Central memory CD4-positive, alpha-beta T cell (primary cell): ENCODE measurements at places on chromosomes 3 and 15.
A peak's percentile ranks its signal among the peaks of the same experiment; 100 is the strongest.

GRCh38 chr3:167705840-167706239 lies 28.9 kb downstream of the PDCD10 start:
- no peak for DNase-seq

DNA sequence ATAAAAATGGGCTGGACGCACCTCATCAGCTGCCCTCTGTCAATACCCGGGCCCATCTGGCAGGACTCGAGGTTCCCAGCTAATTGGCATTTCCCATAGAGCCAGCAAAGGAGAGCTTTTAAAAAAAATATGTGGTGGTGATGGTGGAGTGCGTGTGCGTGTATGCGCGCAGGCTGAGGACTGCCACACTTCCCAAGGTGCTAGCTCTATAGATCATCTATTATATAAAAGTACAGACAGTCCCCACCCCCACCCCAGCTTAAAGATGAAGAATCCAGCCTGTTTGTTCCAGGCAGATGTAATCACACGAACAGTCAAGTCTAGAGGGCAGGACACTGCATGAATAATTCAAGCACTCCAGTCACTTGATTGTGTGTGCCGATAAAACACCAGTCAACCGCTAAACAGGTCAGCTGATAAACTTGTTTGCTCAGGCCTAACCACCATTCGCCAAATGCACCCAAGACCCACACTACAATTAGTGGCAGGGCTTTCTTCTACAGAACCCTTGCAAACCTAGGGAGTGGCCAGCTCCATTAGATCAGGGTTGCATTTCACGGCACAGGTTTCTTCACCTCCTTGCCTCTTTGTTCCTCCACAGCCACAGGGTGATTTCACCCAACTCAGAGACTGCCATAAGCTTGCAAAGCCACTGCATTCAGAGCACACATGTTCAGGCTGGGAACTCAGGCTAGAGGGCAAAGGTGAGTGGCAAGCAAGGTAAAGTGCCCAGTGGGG lies 5.8 kb downstream of the TLE3 start:
- no peak for DNase-seq

- no peak for DNase-seq
These were observed 188.4 kb upstream of the ST8SIA2 start for GRCh38 chr15:92205255-92205739.

DNA sequence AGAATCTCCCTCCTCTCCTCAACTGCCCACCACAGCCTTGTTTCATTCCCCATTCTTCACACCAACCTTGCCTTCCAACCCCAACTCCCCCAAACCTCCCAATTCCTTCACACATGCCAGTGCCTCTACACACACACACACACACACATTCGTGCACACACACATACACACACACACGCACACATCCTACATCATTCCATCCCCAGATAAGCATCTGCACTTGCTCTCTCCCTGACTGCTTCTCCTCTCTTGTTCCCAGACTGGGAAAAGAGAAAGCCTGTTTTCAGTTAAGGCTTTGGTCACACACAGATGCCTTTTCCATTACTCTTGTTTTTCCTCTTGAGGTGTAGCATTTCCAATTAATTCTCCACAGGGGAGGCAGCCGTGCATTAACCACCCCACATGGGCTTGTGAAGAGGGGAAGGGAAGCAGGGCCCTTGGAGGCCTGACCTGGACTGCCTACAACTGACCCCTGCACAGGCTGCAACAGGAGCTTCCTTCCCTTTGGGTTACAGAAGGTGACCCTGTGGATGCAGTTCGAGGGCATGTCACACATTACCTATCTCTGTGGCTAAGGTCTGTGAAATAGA lies 32.0 kb upstream of the BOC start:
- no peak for DNase-seq

DNA sequence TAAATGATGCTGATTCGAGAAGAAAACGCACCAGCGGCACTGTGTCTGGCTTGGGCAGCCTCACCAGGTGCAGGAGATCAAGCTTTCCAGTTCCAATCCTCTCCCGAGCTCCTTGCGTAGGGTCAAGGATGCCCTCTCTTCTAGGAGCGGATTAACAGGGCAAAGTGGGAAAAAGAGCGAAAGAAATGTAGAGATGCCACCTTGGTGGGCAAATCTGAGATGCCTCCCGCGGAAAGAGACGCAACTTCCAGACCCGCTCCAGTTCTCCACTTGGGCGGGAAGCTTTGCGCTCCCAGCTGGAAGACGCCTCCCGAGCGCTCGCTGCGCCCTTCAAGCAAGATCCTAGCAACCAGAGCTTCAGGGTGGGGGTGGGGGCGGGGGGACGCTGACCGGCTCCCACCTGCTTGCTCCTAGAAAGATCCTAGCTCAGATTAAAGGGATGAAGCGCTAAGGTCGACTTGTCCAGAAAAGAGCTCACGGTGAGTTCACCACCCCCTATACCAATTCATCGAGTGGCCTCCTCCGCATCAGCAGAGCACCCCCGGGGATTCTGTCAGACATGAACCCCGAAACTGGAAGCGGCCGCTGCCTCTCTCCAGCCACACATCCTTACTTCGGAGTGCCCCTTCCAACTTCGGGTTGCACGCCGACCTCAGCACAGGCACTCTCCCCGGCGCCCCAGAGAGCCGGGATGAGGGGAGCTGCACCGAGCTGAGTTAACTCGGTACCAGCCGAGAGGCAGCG lies 769 bp downstream of the TAFA4 start:
- no peak for DNase-seq

DNA sequence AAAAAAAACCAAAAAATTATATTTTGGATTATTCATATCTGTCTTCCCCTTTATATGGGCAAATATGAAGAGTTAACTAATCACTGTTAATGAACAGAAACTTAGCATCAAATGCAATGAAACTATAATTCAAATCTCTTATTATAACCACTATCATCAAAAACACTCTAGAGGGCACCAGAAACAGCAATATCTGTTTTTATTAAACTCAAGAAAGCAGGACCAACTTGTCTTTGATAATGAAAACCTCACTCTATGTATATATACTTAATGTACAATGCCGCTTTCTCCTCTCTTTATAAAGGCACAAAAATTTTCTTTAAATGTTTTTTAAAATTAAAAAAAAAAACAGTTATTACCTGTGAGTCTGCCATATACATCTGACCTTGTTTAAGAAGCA lies 92.7 kb downstream of the UACA start:
- peak; percentile 3 for DNase-seq

DNA sequence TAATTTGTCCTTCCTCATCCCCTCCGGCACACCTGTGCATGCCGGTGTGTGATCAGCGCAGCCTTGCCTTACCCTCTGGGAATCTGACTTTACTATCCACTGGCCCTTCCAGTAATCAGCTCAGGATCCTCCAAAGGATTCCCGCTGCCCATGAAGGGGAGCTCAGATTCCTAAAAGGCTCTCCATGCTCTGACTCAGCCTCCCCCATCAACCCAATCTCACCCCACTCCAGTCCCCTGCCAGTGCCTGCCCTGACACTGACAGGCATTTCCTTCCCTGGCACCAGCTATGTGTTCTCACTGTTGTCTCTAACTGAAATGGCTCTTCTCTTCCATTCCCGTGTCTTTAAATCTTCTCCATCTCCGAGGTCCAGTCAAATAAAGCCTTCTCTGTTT lies 7.3 kb upstream of the BCL2A1 start:
- no peak for DNase-seq

DNA sequence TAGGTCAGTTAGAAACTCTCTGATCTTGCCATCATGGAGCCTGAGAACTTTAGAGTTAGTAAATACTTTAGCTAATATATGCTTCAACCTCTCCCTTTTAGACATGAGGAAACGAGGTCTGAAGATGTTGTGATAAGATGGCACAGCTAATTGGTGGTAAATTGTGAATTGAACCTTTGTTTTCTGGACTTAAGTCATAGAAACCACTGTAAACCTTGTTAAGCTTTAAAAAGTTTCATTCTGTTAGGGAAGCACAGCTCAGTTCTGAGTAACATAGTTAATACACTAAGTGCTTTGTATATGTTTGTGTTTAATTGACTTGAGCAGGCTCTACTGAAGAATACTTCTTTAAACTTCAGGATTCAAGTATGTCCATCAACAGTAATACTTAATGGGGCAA lies 108.6 kb downstream of the AKAP13 start:
- no peak for DNase-seq

DNA sequence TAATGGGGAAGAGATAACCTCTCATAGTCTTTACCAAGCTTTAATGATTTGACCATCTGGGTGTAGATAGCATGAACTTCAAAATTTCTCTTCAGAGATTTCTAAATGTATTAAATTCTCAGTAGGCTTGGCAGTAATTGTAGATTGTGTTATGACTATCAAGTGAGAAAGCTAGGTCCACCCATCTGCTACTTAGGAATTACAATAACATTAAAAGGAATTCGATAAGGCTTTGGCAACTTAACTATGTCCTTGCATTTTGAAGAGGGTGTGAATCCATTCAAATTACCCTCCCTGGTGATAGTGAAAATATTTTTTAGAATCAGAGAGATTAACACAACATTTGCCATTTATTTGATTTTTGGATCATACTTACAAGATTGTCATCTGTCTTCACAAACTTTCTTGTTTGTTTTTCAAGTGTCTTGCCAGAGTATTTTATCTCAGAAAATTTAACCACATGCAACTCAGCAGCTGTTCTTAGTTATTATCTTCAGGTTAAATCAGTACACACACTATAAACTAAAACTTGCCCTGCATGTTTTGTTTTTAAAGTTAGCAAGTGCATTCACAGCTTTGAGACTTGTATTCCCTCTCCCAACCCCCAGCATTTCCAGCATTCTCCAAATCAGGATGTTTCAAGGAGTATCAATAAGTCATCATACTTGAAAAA lies 69.6 kb upstream of the COL8A1 start:
- DNase-seq, result no peak

- no peak for DNase-seq
These were observed 152.6 kb downstream of the DPH6 start for GRCh38 chr15:35393398-35393797.

DNA sequence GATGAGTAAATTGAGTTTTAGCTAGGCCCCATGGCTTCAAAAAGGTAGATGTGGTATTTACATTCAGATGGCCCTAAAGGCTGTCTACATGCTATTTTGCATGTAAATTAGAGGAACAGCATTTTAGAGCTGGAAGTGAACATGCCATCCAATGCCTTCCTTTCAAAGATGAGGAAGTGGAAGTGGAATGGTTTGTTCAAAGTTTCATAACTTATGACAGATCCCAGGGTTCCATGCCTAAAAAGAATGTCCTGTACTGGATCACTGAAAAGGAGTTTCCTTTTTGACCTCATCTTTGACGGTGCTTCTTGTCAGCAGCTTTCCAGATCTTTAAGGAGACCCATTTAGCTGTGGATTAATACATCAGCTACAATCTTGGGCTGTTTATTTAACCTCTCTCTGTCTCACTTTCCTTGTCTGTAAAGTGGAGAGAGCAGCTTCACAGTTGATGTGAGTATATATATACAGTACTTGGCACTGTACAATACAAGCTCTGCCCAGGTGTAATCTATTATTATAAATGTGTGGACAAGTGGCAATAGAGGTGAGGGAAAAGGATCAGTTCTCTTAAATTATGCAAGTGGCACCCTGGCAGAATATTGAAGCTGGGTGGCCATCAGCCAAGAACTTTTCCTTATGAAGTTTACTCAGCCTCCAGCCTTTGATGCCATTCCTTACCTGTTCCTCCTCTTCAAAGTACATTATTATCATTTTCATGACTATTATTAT lies 68.7 kb upstream of the GOLGA8B start:
- DNase-seq, result no peak

- no peak for DNase-seq
These were observed 576.2 kb downstream of the TUSC7 start for GRCh38 chr3:117285737-117286136.

DNA sequence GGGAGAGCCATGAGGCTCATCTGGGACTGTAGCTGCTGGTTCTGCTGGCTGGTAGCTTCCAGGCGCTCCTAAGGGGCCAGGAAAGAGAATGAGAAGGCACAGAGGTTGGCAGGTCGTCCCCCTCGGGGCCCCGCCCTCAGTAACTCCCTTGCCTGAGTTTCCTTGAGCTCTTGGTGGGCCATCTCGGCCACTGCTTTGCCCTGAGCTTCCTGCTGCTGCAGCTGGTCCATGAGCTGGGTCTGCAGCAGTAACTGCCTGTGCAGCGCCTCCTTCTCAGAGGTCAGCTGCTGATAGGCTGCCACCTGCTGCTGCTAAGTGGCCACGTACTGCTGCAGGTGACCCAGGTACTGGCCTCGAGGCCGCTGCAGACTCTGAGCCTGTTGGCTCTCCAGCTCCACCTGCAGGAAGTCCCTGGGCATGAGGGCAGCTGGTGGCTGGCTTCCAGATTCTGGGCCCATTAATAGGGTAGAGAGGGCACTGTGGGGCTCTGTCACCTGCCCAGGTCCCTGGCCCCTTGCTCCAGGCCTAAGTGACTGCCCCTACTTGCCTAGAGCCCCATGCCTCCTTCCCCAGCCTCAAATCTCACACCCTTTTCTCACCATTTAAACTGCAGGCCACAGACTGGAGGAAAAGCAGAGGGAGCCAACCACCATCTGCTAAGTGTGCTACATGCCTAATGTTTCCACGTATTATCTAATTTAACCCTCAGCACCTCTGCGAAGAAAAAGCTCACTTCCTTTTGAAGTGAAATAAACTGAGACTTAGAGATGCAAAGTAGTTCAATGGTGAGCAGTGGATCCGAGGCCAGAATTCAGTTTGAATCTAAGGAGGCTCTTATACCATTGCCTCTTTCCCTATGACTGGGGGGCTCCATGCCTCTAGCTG lies 10.8 kb upstream of the VPS33B start:
- DNase-seq, result peak; percentile 39

DNA sequence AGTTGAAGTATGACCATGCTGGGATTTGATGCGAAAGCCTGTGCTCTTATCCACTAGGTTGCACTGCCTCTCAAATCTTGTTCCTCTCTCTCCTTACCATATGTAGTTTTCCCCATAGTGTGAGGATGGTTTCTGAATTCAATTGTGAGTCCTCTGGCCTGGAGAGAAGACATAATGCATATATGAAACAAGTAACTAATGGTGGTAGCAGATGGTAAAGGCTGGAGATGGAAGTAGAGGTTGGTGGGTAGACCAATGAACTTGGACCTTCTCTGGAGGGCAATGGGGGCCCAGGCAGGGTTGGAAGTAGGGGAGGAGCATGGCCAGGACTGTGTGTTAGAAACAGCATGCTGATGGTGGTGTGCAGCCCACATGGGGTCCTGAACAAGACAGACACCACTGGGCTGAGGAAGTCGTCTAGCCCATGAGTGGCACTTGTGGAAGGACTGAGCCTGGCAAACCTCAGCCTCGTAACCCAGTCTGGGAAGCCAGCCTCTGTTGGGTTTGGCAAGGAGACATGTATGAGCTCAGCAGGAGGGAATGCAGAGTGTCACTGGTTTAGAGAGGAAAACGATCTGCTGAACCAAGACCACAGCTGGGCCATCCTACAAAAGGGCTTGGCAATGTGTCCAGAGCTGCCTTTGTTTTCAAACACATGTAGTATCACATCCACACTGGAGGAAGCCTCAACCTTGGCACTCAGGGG lies 18.5 kb upstream of the LMCD1 start:
- DNase-seq, result no peak

GRCh38 chr15:26421065-26421464 lies 351.8 kb downstream of the GABRB3 start:
- DNase-seq, result no peak

GRCh38 chr15:73227433-73228056 lies 141.2 kb downstream of the HCN4 start:
- no peak for DNase-seq
